Activated B cell treated with CpG ODN at 0.5 μM for 24 hours (primary cell): ENCODE measurements at places on chromosomes 13 and 19. TPM values are rescaled to one million over a fixed set of nuclear protein-coding genes. Genes with fewer than 3 reads are reported as not detected.

The SCGB2B2 gene
- 0.78 and 1.4 TPM in 2 replicates for total RNA-seq

- DNase-seq = no peak
Measured at GRCh38 chr13:75694722-75695121, 58.6 kb downstream of the LMO7 start.

- DNase-seq = no peak
Measured at GRCh38 chr19:53432088-53432661, 391 bp downstream of the ZNF761 start.

DNA sequence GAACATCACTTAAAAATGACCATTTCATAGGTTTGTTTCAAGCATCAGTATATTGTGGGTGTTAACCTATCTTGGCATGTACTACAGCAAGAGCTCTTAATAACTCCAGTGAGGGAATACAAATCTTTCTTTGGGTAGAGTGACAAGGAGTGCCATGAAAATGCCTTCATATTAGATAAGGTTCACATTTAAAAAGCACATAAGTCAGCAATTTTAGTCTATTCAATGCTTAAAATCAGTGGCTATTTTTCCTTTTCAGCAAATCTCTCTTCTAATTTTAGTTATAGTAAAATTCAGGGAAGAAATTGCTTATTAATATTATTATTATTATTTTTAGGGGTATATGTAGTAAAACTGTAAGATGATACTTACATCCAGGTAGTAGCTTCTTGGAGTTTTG lies 291.1 kb downstream of the GPC6 start:
- DNase-seq = no peak

GRCh38 chr13:99381766-99382165 lies 74.6 kb upstream of the GPR183 start:
- DNase-seq = no peak

The ZNF773 gene
- total RNA-seq = 20.2 and 21.3 TPM in 2 replicates

DNA sequence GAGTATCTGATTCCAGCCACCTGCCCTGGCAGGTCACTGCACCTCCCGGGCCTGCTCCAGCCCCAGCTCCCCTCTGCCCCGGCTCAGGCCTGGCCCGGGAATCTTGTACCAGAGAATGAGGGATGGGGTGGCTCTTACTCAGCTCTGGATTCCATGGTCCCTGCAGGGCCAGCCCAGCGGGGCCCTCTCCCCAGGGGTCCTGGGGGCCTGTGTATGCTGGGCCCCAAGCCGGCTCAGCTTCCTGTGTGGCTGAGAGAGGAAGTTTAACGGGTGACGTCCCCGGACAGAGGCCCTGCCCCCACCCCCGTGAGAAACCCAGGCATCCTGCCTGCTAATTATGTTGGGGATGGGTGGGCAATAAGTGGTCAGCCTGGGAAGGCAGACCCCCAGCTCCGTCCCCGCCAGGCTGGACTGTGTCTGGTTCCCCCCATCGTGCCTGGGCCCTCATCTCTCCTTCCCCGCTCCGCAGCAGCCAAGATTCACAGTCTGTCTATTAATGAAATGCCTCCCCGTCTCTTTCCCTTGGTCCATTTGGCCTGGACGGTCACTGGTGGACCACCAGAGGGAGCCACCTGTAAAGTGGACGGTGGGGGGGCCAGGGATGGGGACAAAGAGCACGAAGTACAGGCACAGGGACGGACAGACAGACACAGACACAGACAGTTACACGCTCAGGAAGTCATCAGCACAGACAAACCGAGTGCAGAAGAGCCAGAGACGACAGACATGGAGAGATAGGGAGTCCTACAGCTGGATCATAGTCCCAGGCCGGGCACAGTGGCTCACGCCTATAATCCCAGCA lies at the start of gene DENND1C:
Gene DENND1C, minus strand, starts transcription at position 247 of the 802 bp plus-strand sequence. Its CDS starts 92 bp downstream, at position 155.
- DNase-seq = peak; percentile 67

DNA sequence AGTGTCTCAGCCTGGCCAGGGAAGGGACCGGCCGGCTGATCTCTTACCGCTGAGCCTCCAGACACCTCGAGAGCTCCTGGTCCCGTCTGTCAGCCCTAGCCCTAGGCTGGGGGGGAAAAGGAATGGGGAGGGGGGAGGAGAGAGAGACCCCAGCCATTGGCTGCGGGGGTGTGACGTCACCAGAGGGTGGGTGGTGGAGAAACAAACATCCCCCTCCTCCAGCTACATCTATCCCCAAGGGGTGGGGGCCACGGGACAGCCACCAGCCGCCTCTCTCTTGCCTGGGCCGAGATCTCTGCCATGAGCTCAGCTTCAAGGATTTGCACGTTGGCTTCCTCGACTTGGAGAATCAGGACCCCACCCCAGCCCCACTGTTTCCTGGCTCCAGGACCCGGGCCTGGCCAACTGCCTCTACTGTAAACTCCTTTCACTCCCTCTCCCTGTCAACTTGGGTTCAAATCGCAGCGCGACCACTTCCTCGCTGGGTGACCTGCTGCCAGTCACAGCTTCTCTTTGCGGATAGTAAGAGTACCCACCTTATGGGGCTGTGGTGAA lies at the start of gene PRX:
Gene PRX, minus strand, starts transcription at position 88 of the 555 bp plus-strand sequence. CDS start 5,446 bp downstream, outside the sequence.
- no peak for DNase-seq

GRCh38 chr19:31353833-31354232 lies 4.6 kb upstream of the TSHZ3 start:
- no peak for DNase-seq

GRCh38 chr19:3572855-3573161 lies at the start of gene HMG20B:
Gene HMG20B, plus strand, starts transcription at chr19:3572944. Its CDS starts 366 bp downstream, at chr19:3573310.
- DNase-seq = no peak

GRCh38 chr19:7710616-7711015 lies 8.7 kb upstream of the FCER2 start:
- no peak for DNase-seq

DNA sequence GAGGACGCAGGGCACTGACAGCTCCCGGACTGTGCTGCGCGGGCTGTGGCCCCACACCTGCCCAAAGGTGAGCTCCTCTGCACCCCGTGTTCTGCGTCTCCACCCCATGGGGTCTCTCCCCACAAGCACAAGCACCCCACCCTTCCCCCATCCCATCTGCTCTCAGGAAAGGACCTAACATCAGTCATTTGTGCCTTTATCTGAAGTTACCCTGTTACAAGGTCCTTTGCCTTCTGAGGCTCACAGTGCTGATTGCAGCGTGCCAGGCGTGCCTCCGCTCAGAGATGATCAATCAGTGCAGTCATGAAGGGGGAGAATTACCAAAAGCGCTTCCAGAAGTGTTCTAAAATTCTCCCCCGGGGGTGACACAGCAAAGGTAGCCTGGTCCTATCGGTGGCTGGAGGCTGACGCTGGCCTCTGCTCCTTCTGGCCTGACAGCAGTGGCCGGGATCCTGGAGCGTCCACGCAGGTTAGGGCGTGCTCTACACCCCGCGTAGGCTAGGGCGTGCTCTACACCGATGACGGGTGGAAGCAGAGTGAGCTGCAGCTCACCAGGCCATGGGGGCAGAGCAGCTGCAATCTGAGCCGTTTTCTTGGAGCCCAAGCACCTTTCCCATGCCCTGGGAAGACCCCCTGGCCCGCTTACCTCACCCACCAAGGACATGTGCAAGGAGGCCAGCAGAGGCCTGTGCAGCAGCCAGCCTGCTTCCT lies 84.7 kb upstream of the TM9SF2 start:
- peak; percentile 6 for DNase-seq

GRCh38 chr13:53782488-53782961 lies 753.9 kb downstream of the OLFM4 start:
- no peak for DNase-seq

- no peak for DNase-seq
Measured at GRCh38 chr13:45141369-45141768, 21.1 kb downstream of the GTF2F2 start.

The PRRG2 gene
- 1.8 and 2.2 TPM in 2 replicates for total RNA-seq

GRCh38 chr13:21481359-21481758 lies 22.3 kb upstream of the ZDHHC20 start:
- DNase-seq = no peak

- DNase-seq = no peak
Measured at GRCh38 chr13:46290434-46290833, 78.7 kb downstream of the LRRC63 start.

- DNase-seq = peak; percentile 31
Measured at GRCh38 chr13:20127562-20128458, 33.0 kb downstream of the GJA3 start.

- DNase-seq = no peak
Measured at GRCh38 chr13:111623208-111623607, 302.8 kb downstream of the TEX29 start.

GRCh38 chr19:53597023-53597422 lies 34.8 kb upstream of the DPRX start:
- no peak for DNase-seq

- no peak for DNase-seq
Measured at GRCh38 chr19:12098040-12098439, 33.5 kb downstream of the ZNF844 start.

DNA sequence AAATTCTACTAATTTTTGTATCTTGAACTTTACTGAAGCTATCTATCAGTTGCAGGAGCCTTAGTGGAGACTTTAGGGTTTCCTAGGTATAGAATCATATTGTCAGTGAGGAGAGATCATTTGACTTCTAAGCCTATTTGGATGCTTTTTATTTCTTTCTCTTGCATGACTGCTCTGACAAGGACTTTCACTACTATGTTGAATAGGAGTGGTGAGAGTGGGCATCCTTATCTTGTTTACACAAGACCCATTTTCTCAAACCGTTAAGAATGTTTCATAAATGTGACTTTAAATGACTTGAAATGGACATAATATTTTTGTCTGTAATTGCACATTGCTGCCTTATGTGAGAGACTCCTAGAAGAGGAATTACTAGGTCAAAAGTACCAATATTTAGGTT lies 17.9 kb upstream of the CSNK1A1L start:
- DNase-seq = no peak

The EBI3 gene
- total RNA-seq = 177 and 186 TPM in 2 replicates
